Activated naive CD4-positive, alpha-beta T cell treated with anti-CD3 and anti-CD28 coated beads, Interleukin-2, amount 10 ng/mL, durations not matched to agents 7 days and 5 days (primary cell): ENCODE measurements at places on chromosomes 4 and X.

DNA sequence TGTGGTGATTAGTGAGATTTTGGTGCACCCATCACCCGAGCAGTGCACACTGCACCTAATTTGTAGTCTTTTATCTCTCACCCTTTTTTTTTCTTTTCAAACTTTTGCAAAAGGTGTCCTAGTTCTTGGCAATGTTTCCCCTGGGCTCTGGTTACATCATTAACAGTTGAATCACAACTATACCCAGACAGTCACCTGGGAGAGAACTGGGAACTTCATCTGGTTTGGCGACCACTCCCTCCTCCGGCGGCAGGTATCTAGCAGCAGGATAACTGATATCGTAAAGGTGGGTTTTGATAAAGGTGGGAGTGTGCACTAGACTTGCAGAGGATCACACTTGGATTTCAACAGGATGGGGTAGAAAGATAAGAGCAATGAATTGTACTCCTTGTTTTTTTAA, 140.5 kb downstream of the CHIC2 start:
- no peaks in the 10 kb centered on the region for H3K36me3 ChIP-seq
- peaks cover 30% of the 10 kb centered on the region for H3K27me3 ChIP-seq
- no peak overlapping the region for H3K27ac ChIP-seq
- no peaks in the 10 kb centered on the region for H3K4me1 ChIP-seq

DNA sequence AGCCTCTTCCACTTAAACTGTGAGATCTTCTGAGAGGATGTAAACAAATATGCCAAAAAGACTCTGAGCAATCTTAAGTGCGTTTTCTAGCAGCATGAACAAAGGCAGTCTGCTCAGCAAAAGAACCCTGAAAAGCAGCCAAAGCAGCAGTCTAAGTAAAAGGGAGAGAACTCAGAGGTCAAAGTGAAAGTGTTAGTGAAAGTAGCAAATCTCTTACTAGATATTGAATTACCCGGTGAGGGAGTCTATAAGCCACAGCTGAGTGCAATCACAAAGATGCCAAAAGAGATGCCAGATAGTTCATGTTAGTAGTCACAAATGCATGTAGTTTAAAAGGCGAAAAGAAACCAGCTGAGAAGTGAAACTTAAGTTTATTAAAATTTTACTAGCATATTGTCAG, 7.9 kb upstream of the GNRHR start:
- H3K4me3 ChIP-seq: no peak overlapping the region
- DNase-seq: peak; percentile 30
- no peaks in the 10 kb centered on the region for H3K27me3 ChIP-seq
- peak overlapping the region; percentile 80 for H3K27ac ChIP-seq
- no peaks in the 10 kb centered on the region for H3K36me3 ChIP-seq
- H3K4me1 ChIP-seq: peaks cover 5% of the 10 kb centered on the region

- H3K27ac ChIP-seq: no peak overlapping the region
- DNase-seq: no peak
- H3K27me3 ChIP-seq: no peaks in the 10 kb centered on the region
- H3K4me3 ChIP-seq: no peak overlapping the region
- peaks cover 12% of the 10 kb centered on the region for H3K4me1 ChIP-seq
- H3K36me3 ChIP-seq: no peaks in the 10 kb centered on the region
Measured at GRCh38 chrX:17588303-17588702, 149.0 kb upstream of the SCML1 start.

GRCh38 chrX:148422526-148422925, 77.9 kb upstream of the AFF2 start:
- no peaks in the 10 kb centered on the region for H3K36me3 ChIP-seq
- H3K27ac ChIP-seq: no peak overlapping the region

- peak; percentile 49 for DNase-seq
- no peaks in the 10 kb centered on the region for H3K4me1 ChIP-seq
- H3K36me3 ChIP-seq: no peaks in the 10 kb centered on the region
- peaks cover 4% of the 10 kb centered on the region for H3K27me3 ChIP-seq
Measured at GRCh38 chr4:119314356-119314755, 7.6 kb downstream of the FABP2 start.
